Brain microvascular endothelial cell (primary cell): ENCODE measurements at places on chromosomes 2 and 18.

DNA sequence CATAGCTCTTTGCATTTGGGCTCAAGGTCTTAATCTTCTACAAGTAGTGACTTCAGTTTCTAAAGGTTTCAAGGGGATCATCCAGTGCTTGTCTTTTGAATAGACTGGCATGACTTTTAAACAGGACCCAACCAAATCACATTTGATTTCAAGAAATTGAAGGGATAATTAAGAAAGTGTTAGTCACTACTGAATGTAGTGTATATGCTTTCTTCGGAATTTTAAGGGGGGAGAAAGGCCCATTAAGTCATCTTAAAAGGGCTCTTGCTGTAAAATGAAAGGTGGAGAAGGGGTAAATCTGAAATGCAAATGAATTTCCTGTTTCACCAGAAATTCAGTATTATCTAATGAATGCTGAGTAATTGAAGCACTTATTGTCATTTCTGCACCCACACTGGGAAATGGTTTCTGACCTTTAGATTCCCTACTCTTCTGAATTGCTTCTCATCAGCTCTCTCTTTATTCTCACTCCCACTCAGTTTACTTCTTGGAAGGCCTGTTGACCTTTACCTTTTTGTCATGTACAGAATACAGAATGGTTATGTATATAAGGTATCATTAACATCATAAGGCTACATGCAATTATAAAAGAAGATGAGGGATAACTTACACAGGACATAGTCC, 241.4 kb downstream of the SLC8A1 start:
- DNase-seq: no peak

- DNase-seq: no peak
Measured at GRCh38 chr2:19505-19904, 26.8 kb downstream of the FAM110C start.

DNA sequence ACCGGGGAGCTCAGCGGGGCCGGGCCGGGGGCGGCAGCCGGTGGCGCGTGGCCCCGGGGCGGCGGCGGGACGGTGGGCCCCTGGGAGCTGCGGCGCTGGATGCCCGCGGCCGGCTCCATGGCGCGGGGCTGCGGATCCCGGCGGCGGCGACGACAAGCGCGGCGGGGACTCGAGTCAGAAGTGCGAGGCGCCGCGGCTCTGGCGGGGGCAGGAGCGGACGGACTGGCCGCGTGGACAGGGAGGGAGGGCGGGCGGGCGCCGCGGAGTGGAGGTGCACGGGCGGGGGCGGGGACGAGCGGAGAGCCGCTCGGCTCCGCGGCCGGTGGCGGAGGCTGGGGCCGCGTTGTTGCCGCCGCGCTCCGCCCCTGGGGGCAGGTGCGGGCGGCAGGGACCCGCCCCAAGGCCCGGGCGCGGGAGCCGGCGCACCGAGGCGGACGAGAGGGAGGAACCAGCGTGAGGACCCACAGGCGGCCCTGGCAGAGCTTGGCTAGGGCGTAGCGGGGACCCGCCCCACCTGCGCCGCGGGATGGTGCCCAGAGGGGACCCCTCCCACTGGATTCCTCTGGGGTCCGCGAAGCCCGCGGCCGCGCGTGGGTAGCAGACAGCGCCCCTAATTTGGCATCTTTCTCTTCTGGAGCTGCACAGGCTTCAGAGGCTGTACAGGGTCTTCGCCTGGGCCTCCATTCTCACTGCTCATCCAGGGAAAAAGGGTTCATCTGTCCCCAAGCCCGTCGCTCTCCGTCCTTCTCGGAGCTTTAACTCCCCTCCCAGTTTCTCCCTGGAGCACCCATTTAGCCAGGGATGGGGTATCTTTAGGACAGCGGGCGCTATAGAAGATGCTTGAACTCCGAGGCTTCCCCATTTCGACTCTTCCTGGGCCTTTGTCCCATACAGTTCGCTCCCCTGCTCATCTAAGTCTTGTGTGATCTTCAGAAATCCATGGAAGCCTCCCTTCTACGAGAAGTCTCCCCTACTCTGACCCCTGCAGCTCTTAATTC, at the start of gene TMEM163:
Gene TMEM163, minus strand, starts transcription at position 184 of the 998 bp plus-strand sequence.
- DNase-seq: no peak

DNA sequence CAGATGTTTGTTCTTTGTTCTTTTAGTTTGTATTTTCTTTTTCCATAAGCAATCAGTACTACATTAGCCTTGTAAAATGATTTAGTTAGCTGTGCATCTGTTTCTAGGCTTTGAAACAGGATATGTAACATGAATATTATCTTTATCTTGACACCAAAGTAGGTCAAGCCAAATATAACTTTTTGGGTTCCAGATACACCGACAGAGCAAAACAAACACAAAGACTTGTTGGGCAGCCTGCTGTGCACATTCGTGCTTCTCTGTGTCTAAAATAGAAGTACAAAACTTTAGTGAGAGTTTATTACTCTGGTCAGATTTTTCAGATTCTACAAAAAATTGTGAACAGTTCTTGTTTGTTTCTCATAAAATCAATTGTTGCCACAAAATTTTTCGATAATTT, 1059.3 kb upstream of the GYPC start:
- no peak for DNase-seq

- DNase-seq: peak; percentile 61
Measured at GRCh38 chr2:190984595-190984994, 29.4 kb downstream of the STAT1 start.

GRCh38 chr18:12076424-12077140, 17.1 kb upstream of the ANKRD62 start:
- DNase-seq: no peak

GRCh38 chr2:126999106-126999756, 100.5 kb downstream of the TEX51 start:
- no peak for DNase-seq

DNA sequence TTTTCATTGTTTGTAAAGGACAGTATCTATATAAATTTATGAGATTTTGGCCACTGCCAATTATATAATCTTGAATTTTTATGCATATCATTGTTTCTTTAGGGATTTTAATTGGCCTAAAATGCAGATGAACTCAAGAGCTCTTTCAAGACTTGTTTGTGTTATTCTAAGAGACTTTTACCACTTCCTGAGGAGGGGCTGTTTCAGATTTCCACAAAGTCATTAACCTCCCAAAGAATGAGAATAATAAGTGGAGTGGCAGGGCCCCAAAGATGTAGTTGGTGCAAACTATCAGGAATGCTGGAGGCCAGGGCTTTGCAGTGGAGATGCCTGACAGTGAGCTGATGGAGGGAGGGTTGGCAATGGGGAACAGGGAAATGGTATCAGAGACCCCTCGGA, 15.5 kb upstream of the ACVR1 start:
- no peak for DNase-seq

GRCh38 chr2:185433824-185434223, 304.8 kb upstream of the FSIP2 start:
- peak; percentile 20 for DNase-seq

GRCh38 chr18:25998461-25998860, 92.0 kb downstream of the SS18 start:
- no peak for DNase-seq

DNA sequence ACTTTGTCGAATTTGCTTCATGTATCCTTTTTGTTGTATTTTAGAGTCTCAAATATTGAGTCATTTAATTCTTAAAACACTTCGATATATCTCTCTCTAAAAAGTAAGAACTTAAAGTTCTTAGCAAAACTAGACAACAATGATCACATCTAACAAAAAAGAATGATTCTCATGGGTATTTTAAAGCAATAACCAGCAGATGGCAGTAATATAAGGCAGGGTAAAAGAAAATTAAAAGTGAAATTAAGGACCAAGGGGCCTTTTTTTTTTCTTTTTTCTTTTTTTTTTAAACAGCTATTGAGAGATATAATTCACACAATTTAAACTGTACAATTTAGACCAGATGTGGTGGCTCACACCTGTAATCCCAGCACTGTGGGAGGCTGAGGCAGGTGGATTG, 9.9 kb upstream of the AOX1 start:
- DNase-seq: no peak

GRCh38 chr2:224060783-224061482, 21.8 kb upstream of the SERPINE2 start:
- no peak for DNase-seq

- no peak for DNase-seq
Measured at GRCh38 chr18:11839556-11839955, 11.7 kb upstream of the CHMP1B start.

- no peak for DNase-seq
Measured at GRCh38 chr2:119078796-119079195, 79.8 kb downstream of the C1QL2 start.

- DNase-seq: peak; percentile 11
Measured at GRCh38 chr2:168697668-168698121, 104.7 kb upstream of the NOSTRIN start.

- no peak for DNase-seq
Measured at GRCh38 chr18:59264651-59265245, 8.5 kb downstream of the RAX start.

GRCh38 chr2:25417715-25418369, 76.1 kb upstream of the DNMT3A start:
- no peak for DNase-seq
